Left cardiac atrium (tissue), 4 donors: ENCODE measurements at places on chromosomes 13 and 19. TPM values are rescaled to one million over a fixed set of nuclear protein-coding genes. Genes with fewer than 3 reads are reported as not detected.

SERPINE3 gene
- not detected for total RNA-seq

PSG7 gene
- not detected for total RNA-seq

CLEC11A gene
- total RNA-seq = 9.6 TPM

KLF1 gene
- not detected for total RNA-seq

RNF225 gene
- not detected for total RNA-seq

SH2D3A gene
- 0.47 TPM for total RNA-seq

HIPK4 gene
- total RNA-seq = 0.10 TPM

ZNF382 gene
- 12.1 TPM for total RNA-seq

TNNT1 gene
- 25.6 TPM for total RNA-seq

CACTIN gene
- 12.5 TPM for total RNA-seq

ICAM5 gene
- 0.71 TPM for total RNA-seq

CPAMD8 gene
- total RNA-seq = 8.9 TPM

MAST1 gene
- total RNA-seq = 0.37 TPM

NUMBL gene
- 17.6 TPM for total RNA-seq

GRCh38 chr13:27381601-27382000, 42.8 kb upstream of the GTF3A start:
- DNase-seq = no peak

- peak; percentile 89 for DNase-seq
Measured at GRCh38 chr19:2578901-2579677, 103.2 kb downstream of the GADD45B start.

DNA sequence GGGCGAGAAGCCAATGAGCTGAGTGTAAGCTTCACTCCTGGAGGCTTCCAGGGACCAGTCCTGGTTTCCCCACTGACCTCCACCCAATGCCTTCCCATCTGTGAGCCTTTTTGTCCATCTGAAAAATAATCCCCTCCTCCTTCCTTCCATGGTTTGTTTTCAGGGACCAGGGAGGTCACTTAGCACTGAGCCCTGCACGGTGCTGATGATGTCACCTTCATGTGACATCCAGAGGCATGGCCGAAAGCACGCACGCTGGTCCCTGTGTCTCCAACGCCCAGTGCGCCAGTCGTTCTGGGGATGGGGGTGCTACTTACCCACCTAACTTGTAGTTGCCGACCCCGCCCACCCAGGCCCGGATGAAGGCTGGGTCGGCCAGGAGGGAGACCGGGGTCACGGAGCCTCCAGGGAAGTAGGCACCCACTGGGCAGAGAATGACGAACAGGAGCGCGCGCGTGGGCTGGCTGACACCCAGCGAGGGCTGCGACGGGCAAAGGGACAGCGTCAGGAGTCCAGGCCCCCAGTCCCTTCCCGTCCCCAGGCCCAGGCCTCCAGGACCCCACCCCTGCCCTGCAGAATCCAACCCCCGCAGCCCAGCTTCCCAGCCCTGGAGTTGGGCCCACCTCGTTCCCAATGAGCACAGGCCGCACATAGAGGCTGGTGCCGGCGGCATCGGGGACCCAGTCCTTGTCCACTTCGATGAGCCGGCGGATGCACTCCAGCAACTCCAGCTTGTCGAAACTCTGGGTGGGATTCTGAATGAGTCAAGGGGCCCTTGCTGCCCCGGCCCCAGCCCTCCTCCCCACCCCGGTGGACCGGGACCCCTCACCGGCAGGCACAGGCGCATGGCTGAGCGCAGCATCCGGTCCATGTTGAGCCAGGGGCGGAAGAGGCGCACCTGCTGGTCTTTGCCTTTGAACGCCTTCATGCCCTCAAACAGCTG, 11.2 kb downstream of the BCAT2 start:
- no peak for DNase-seq

DNA sequence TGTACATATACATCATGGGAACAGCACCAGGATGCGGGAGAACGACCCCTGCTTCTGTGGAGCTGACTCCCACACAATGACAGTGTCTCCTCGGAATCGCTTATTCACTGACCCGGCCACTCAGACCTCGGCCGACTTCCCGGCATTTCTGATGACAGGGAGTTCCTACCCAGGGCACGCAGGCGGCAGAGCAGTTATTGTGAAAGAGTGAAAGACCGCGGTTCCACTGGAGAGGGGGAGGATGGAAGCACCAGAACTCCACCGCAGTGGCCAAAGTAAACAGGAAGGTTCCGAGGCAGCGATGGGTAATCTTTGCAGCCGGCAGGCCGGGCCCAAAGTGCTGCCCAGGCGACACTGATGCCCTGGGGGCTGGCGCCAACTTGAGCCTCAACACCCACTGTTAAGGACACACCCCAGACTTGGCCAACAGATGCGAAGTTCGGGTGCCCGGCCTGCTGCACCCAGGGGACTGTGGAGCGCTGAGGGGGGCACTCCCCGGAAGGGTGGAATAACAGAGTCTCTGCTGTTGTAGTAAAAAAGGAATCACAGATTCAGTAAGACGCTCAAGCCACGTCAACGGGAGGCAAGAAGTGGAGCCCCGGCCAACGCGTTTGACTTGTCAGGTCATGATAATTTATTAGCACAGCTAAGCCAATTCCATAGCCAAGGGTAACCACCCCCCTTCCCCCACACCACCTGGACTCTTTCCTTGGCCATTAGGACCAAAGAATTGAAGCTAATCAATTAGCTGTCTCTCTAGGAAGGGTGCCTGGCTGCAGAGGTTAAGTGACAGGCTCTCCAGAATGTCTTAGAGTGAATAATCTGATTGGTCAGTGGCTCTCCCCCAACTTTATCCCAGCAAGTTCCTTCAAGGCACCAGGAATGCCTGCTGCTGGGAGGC, 5.8 kb downstream of the MLLT1 start:
- peak; percentile 92 for DNase-seq

DNA sequence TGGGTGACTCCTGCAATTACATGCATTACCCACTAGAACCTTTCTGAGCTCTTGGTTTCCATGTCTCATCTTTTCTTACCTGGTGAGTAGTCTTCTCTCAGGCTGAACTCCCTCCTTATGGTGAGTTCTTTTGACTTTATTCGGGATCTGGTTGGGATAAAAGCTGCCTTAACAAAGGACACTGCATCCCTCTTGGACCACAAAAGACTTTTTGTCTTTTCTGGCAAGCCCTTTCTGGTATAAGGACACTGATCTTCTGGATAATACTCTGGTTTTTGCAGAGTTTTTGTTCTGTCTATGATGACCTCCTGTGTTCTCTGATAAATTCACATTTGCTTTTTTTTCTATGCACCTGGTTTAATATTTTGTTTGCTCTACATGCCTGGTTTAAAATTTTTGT, 66.7 kb downstream of the SLITRK1 start:
- DNase-seq = no peak

- DNase-seq = no peak
Measured at GRCh38 chr13:97108530-97108900, 113.6 kb upstream of the MBNL2 start.

- DNase-seq = no peak
Measured at GRCh38 chr19:40521276-40521675, 54.5 kb downstream of the SPTBN4 start.

- DNase-seq = no peak
Measured at GRCh38 chr19:2338751-2339643, 10.5 kb downstream of the SPPL2B start.

DNA sequence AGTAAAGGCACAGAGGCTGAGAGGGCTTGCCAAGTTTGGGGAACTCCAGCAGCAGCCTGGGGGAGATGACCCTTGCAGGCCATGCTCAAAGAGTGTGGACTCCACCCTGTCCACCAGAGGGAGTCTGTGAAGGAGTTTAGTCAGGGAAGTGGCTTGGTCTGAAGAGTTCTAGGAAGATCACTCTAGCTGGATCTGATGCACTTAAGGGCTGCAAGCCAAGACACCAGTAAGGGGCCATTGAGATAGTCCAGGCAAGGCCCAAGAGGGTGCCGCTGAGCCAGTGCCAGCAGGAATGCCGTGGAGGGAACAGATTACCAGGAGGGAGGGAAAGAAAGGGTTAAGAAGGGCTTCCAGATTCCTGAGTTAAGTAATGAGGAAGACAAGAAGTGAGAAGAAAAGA, 68.7 kb downstream of the ZAR1L start:
- peak; percentile 65 for DNase-seq

- no peak for DNase-seq
Measured at GRCh38 chr13:28373810-28374209, 121.1 kb downstream of the FLT1 start.

DNA sequence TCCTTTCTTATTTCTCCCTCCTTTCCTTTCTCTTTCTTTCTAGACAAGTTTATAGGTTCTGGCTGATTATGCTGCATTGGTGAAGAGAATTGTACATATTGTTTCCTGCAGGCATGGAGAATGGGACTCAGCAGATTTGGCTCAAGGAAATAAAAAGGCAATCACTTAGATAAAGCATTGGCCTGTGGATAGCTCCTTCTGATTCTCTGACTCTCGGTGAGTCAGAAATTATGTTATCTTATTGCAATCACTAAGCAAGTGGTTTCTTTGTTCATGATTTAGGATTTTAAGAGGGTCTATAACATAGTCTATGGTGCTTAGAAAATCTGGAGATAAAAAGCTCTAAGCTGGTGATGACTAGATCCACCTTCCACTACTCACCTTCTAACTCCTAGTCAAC, 54.0 kb upstream of the POSTN start:
- DNase-seq = no peak

DNA sequence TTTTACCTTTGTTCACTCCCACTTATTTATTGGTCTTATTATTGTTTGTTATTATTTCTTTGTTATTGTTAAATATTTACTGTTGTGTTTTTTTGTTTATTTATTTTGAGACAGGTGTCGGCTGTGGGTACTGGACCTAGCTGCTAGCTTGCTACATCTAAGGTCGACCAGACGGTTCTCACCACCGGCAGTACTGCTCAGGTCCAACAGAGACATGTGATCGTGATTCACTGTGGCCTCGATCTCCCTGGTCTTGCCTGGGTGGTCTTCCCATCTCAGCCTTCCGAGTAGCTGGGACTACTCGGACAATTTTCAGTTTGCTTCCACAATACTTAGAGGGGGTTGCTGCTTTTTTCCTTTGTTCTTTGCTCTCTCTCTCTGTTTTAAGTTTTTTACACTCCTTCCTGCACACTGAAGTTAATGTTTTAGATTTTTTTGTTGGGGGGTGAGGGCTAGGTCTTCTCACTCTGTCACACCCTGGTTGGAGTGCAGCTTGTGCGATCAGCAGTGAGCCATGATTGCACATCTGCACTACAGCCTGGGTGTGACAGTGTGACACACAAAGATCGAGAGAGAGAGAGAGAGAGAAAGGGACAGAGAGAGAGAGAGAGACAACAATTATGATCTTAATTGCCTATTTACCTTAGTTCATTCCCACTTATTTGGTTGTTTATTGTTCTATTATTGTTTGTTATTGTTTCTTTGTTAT, 1432.4 kb downstream of the UQCRFS1 start:
- no peak for DNase-seq

- no peak for DNase-seq
Measured at GRCh38 chr13:110506396-110506795, 55.1 kb downstream of the RAB20 start.

- DNase-seq = no peak
Measured at GRCh38 chr19:54659300-54659699, 3.5 kb upstream of the LILRB4 start.

- DNase-seq = no peak
Measured at GRCh38 chr13:90613076-90613795, 734.3 kb upstream of the MIR17HG start.

DNA sequence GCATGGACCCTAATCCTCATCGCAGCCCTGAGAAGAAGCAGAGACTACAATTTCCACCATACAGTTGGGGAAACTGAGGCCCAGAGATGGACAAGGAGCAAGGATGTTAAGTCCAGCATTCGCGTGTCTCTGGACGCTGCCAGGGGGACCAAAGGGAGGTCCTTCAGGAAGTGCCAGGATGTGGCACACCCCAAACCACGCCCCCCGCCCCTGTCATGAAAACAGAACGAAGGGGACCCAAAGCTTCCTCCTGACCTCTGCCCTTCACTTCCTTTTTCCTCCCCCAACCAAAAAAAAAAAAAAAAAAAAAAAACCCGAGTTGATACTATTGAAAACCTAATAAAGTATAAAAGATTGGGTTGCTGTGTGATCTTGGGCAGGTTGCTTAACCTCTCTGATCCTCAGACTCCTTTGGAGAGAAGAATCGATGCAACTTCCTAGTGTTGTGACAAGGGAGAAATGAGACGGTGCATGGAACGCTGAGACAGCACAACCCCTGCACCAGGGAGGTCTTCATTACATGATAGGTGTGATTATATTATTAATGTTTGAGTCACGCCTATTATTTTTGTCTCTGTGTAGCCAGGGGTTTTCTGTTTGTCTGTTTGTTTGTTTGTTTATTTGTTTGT, 2.7 kb upstream of the ZBTB7A start:
- peak; percentile 70 for DNase-seq

GRCh38 chr19:2145831-2146241, 5.5 kb downstream of the AP3D1 start:
- DNase-seq = no peak

DNA sequence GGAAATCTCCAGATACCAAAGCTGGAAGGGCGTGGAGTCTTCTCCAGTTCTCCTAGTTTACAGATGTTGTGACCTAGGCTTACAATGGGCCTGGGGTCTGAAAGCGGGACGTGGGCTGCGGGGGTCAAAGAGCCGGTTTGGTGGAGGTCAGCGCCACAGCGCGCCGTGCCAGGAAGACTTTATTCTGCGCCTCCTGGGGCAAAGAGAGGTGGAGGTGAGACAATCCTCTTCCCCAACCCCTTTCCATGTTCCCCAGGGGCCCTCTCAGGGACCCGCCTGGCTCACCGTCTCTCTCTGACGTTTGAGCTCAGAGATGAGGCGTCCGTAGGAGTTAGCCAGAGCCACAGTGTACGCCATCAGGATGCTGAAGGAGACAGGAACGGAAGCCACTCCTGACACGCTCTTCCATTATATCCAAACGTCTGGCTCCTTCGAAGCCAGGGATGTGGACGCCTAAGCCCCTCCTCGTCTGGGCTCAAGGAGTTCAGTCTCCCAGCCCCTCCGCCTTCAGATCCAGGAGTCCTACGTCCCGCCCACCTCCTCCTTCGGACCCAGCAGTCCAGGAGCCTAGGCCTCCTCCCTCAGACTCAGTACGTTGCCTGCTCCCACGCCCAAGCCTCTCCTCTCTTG, 776 bp upstream of the LENG1 start:
- DNase-seq = no peak

GRCh38 chr19:55091955-55092354, 16.3 kb downstream of the EPS8L1 start:
- DNase-seq = no peak

DNA sequence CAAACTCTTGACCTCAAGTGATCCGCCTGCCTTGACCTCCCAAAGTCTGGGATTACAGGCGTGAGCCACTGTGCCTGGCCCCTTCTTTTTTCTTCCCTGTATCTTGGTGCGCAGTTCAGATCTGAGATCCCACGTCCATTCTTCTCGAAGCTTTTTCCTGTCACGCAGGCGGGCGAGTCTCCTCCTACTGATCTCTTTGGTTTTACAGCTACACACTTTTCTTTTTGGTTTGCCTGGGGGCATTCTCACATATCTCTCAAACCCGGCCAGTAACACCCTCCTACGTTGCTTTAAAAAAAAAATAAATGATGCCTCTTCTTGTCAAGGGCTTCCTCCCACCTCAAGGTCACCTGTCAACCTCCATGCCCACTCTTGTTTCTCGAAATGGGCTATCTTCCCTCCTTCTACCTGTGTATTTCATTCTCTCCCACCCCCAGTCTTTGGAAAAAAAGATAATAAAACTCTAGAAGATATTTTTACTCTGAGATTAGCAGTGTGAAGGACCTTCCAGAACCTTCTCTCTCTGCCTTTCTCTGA, 12.1 kb downstream of the TMPRSS9 start:
- DNase-seq = no peak
